ENCODE measurements at places on chromosomes 11 and 22. TPM values are rescaled to one million over a fixed set of nuclear protein-coding genes. Genes with fewer than 3 reads are reported as not detected.

RNF169 gene
- polyA plus RNA-seq: 12.3 TPM

LRRN4CL gene
- 31.1 TPM for polyA plus RNA-seq

SEPTIN3 gene
- polyA plus RNA-seq: 0.88 TPM

CNTF gene
- polyA plus RNA-seq: 1.0 TPM

ANO3 gene
- polyA plus RNA-seq: 0.20 TPM

OR52N4 gene
- polyA plus RNA-seq: 0.18 TPM

HOATZ gene
- 0.13 TPM for polyA plus RNA-seq

NARS2 gene
- 18.5 TPM for polyA plus RNA-seq

TRMT2A gene
- 43.2 TPM for polyA plus RNA-seq

TBX10 gene
- polyA plus RNA-seq: not detected
